ENCODE measurements at places on chromosomes 7 and 10.

DNA sequence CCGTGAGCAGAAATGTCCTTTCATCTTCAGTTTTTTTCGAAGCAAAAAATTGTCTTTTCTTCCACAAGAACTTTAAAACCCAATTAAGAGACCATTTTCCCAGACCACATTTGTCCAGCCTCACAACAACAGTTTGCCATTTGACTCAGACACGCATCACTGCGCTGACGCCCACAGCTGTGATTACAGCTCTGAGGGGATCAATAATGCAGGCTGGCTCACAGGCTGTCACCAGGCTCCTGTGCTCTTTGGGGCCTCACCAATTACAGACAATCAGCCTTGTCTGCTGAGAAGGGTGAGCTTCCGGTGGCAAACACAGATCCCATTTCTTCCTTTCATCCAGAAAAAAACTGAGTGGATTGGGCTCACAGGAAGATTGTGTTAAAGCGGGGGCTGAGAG, 33.3 kb downstream of the DDC start:
- peak; percentile 69 for DNase-seq

- DNase-seq: no peak
These were observed 445.3 kb upstream of the MGMT start for GRCh38 chr10:129021594-129022304.

DNA sequence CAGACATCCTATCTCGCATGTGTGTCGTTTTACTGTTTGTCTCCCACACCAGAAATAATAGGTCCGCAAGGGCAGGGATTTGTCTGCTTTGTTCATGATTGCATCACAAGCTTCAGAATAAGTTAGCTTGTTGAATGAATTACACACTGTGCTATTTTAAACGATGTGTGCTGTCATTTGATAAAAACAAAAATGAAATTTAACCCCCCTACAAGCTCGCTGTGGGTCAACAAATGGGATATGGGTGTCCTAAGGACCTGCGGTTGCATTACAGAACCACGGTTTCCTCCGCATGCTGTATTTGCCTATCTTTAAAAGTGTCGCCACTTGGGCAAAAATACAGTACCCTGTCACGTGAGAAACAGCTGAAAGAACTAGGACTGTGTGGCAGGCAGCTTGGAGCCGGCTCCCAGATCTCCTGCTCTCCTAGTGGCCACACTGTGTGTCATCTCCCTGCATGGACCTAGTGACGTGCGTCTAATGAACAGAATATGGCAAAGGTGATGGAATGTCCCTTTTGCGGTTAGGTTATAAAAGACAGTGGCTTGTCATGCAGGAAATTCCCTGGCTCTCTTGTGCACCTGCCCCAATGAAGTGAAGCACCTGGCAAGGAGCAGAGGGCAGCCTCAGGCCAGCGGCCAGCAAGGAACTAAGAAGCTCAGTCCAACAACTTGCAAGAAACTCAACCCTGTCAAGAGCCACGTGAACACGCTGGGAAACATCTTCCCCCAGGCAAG, 32.9 kb upstream of the CRYGN start:
- no peak for DNase-seq

GRCh38 chr7:100583132-100584053, 2.5 kb downstream of the LRCH4 start:
- peak; percentile 19 for DNase-seq

DNA sequence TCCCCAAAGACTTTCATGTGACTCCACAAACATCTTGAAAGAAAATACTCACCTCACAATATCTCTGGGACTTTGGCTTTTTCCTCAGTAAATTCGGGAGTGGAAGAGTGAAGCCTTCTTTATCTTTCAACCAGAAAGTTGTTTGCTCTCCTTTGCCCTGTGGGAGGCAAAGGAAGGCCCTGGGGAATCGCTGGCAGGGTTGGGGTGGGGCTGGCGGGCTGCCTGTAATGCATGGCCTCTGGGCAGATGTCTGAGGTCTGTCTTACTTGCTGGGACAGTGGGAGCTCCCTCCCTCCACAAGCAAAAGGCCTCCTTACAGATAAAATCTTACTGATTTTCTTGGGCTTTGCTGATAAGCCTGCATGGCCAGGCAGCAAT, 24.9 kb downstream of the TECTB start:
- no peak for DNase-seq

DNA sequence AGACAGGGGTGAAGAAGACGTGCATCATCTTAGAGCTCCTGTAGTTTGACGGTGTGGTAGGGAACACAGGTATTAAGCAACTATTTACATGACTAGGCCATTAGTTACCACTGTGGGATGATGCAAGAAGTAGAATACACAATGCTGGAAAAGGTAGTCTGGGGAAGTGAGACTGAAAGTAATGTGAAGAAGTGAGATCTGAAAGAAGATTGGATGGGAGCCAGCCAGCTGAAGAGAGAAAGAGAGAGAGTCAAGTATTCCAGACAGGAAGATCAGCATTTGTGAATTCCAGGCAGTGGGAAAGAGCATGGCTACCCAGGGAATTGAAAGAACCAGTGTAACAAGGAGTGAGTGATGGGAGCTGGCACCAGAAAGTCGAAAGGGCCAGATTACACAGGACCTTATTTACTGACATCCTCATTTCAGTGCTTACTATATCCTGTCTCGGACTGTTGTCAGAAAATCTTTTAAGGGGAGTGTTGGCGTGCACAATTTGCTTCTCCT, 4.0 kb upstream of the CFAP58 start:
- no peak for DNase-seq

DNA sequence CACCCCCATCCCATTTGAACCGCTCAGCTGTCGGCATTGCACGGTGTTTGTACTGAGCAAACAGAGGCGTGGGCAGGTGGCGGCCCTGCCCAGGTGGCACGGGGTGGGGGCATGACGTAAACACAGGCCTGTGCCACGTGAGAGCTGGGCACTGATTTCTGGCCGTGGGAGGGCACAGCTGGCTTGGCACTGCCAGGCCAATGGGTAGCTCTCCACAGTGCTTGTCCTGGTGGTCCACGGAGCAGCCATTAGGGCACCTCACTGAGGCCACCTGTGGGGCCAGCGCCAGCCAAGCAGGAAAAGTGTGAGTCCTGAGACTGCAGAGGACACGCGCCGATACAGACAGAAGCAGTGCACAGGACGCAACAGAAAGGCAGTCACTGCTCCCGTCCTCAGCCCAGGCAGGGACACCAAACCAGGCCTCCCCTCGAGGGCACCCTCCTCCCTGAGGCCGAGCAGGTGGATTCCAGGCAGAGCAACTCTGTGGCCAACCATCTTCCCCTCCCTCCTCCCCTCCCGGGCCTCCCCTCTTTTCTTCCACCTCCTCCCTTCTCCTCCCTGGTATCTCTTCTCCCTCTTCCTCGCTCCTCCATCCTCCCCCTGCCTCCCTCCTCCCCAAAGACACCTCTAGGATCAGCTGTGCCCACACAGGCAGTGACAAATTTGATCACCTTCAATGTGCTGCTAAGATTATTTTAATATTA, 258.7 kb downstream of the ELFN1 start:
- DNase-seq: no peak

DNA sequence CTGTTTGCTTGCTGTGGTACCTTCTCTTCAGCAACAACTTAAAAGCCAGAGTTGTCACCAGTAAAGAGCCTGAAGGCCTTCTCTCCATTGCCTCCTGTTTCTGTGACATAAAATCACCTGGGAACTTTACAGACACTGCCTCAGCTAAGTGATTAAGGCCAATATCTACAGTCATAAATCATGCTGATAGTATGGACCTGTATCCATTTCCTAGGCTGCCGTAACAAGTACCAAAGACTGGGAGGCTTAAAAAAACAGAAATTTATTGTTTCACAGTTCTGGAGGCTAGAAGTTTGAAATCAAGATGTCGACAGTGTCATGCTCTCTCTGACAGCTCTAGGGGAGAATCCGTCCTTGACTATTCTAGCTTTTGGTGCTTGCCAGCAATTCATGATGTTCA, 108.4 kb upstream of the UNC5B start:
- DNase-seq: no peak

GRCh38 chr10:18350340-18350739, 210.1 kb downstream of the CACNB2 start:
- no peak for DNase-seq

DNA sequence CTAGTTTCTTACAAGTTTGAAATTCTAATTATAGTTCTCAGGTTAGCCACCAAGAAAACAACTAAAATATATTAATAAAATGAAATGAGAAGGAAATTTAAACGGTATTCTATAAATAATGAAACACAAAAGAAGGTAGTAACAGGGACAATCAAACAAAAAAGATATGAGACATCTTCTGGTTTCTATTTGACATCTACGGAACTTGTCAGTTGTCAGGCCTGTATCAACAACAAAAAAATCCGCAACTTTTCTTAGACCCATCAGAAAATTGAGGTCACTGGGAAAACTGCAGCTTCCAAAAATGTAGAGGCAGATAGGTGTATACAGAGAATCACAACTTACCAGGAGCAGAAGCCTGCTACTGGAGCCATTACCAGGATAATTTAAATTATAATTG, 70.6 kb downstream of the ZPBP start:
- DNase-seq: no peak

DNA sequence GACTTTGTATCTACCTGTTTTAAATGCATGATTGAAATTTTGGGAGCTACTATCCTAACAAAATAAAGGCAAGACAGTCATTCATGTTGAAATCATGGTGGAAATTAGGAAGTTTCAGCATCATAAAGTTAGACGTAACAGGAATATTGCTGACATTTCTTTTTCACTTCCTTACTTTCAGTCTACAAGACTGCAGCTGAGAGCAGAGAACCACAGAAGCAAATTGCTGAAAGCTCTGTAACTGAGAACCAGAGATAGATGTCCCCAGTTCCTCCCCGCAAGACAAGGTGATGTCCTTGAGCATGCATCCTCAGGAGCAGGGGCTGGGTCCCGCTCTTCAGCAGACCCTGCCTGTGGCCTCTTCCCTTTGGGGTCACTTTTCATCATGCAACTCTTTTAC, 466.3 kb upstream of the POM121L12 start:
- DNase-seq: no peak

DNA sequence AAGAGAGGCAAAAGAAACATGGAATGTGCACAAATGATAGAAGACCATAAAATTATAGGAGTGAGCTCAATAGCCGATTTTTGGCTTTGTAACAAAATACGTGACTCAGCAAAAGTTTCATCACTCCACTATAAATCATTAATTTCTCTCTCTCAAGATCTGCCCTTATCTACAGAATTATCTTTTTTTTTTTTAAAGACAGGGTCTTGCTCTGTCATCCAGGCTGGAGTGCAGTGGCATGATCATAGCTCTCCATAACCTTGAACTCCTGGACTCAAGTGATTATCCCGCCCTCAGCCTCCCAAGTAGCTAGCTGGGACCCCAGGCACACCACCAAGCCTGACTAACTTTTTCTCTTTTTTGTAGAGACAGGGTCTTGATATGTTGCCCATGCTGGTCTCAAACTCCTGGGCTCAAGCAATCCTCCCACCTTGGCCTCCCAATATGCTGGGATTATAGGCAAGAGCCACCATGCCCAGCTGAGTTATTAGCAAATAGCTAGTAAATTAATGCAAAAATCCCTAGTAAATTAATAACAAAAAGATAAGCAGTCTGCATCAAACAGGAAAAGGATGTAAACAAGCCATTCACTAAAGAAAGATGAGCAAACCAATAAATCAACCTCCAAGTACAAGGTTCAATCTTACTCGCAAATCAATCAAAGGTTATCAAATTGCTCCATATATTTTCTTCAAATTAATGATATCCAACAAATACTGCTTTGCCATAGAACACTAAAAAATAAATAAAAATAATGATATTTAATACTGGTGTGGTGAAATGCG, 450.7 kb downstream of the PARD3 start:
- no peak for DNase-seq

GRCh38 chr10:43226851-43227845, 39.7 kb downstream of the RASGEF1A start:
- no peak for DNase-seq

- no peak for DNase-seq
These were observed 461 bp upstream of the FIGNL1 start for GRCh38 chr7:50450590-50451032.

- DNase-seq: no peak
These were observed 24.6 kb downstream of the TYW1 start for GRCh38 chr7:67021260-67021659.

DNA sequence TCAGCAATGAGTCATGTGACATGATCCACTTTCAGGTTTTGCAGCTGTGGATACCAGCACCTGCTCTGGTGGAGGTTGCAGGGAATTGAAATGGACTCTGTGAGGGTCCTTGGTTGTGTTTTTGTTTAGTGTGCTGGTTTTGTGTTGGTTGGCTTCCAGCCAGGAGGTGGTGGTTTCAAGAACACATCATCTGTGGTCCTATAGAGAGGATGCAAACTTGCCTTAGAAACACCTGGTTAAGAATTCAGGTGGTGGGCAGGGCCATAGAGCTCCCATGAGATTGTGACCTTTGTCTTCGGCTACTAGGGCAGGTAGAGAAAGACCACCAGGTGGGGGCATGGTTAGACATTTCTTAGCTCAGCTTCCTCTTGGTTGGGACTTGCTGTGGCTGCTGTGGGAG, 59.2 kb upstream of the CYP2C9 start:
- no peak for DNase-seq

Data from NCI-H2171 (cell line).